Kidney epithelial cell (primary cell): ENCODE measurements at places on chromosomes 13 and 19.

GRCh38 chr19:7067716-7068115, 1.8 kb upstream of the ZNF557 start:
- no peak for DNase-seq

GRCh38 chr13:85537601-85538000, 261.6 kb downstream of the SLITRK6 start:
- no peak for DNase-seq

- no peak for DNase-seq
Measured at GRCh38 chr19:42226886-42227285, 6.8 kb downstream of the ZNF526 start.

DNA sequence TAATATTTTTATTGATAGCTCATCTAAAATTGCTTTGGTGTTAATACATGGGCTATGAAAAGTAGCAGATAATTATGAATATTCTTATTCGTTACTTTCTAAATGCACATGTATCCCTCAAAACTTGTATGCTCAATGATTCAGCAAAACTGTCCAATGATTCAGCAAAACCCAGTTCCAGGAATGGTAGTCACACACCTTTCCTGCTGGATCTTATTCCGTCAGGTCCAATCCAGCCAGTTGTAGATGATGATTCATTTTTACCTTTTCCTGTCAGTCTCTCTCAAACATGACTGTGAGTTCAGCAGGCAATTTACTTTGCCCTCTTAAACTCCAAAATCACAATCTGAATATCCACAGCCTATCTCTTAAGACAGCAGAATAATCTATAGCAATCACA, 1082.6 kb downstream of the EFNB2 start:
- no peak for DNase-seq

DNA sequence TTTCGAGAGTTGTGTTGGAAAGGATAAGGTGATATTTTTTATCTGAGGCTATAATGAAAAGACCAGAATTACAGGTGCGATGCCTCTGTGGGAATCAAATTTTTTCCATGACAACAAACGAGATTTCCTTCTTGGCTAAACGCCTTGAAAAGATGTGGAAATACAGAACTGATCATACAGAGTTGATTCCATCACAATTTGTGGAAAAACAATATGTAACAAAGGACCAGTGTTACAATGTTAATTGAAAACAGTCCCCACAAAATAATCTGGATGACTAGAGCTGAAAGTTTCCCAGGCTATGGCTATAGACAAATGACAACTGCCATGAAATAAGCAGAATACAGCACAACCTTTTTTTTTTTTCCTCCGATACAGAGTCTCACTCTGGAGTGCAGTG, 628.9 kb downstream of the DIAPH3 start:
- DNase-seq = no peak

DNA sequence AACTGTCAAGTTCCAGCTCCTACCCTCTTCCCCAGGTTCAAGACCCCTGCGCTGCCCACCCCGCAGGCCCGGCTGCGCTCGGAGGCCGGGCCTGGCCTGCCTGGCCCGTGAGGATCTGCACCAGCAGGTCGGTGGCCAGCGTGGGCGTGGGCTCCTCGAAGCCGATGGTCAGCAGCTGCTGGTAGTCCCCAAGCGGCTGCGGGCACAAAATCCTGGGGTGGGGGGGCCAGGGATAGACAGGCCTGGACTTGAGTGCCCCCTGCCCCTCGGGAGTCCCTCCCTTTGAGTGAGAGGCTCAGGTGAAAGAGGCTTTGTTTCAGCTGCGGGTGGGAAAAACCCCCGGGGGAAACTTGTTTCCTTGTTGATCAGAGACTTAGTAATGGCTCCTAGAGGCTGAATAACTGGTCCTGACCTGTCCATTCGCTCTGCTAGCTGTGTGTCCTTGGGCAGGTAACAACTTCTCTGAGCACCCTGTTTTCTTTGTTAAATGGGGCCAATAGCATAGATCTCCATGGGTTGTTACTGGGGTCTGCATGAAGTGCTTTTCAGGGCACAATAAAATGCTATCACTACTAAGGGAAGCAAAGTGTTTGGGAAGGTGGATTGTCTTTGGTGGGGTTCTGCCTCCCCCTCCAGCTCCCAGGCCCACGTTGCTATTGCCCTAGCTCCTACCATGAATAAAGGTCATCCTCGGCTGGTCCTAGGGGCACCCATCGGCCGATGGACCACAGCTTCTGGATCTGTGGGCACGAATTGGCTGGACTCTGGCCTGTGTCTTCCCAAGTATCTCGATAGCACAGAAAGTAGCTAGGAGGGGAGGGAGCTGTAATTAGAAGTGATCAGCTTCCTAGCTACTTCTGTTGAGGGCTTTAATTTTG, 3.5 kb downstream of the C19orf67 start:
- DNase-seq = no peak

GRCh38 chr19:5450482-5451126, 4.6 kb upstream of the ZNRF4 start:
- no peak for DNase-seq

DNA sequence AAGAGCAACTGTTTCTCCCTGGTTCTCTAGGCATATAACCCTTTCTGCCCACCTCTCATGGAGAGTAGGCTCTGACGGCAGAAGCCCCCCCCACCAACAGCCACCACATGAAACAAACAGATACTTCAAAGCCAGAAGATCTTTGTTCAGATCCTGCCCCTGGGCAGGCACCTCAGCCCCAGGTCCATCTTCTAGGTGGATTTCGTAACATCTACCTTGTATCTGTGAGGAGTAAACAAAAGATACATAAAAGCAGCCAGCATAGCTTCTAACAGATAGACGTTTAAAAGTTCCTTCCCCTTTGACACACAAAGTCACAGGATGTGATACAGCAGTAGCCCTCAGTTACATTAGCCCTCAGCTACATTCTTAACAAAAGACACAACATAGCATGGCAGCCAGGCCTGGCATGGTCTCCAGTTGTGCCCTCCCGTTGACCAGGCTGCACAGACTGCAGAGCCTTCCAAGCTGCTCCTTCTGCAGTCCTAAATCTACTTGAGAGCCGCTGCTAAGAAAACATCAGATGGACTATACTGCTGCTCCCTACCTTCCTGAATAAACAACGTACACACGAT, 35.4 kb downstream of the BRD4 start:
- DNase-seq = no peak

DNA sequence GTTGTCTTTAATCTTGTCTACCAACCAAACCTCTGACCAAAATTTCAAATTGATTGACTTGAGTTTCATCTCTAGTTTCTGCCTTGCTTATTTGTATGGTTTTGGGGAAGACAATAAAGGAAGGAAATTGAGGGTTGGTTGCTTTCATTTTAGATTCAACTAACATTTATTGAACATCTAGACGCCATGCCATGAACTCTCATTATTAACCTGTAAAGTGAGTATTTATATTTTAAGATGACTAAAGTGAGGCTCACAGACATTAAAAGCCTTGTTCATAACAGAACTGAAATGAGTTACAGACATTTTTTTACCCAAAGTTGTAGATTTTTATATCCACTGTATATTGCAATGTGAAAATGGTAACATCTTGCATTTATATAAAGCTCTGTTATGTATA, 239.3 kb downstream of the LMO7 start:
- DNase-seq = no peak

GRCh38 chr19:37803249-37803840, 24.0 kb upstream of the ZNF573 start:
- no peak for DNase-seq

- peak; percentile 19 for DNase-seq
Measured at GRCh38 chr13:23980160-23980551, 82.9 kb upstream of the C1QTNF9B start.

DNA sequence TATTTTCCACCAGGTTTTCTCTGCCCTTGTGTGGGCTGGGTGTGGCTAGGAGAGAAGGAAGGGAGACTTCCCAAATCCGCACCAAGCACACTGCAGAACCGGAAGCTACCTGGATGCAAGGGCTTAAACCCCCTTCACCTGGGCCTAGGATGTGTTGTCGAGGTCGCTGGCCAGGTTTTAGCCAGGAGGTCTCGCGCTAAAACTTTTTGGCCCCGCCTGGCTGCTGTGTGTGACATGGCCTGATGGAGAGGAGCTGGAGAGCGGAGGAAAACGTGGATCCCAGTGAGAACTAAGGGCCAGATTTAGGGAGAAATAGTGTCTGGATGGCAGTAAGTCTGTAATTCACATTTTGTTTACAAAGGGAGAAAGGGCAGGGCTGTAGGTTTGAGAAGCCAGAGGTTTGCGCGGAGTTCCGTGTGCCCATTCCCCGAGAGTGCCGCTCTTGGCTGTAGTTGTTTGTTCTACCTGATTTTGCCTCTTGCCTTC, 3.1 kb upstream of the TSHZ3 start:
- no peak for DNase-seq

GRCh38 chr13:78325585-78325984, 277.8 kb downstream of the POU4F1 start:
- DNase-seq = no peak

- DNase-seq = no peak
Measured at GRCh38 chr19:3198901-3199700, 13.4 kb downstream of the NCLN start.

GRCh38 chr19:13503570-13504235, 2.6 kb downstream of the CACNA1A start:
- no peak for DNase-seq

DNA sequence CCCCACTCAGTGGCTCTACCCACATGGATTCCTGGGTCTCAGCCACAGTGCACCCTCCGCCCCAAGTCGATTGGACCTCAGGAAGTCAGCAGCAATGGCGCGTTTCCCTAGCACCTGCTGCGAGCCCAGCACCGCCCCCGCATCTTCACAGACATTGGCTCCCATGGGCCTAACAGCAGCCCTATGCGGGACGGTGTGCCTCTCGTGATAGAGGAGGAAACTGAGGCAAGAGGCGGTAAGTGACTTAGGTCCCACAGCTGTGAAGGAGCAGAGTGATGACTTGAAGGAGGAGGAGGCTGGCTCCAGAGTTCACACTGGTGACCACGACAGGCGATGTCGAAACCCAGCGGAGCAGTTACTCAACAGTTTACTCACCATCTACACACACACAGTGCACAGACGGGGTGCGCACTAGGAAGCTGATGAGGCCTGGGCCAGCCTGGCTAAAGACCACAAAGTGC, 104.5 kb upstream of the SOX1 start:
- no peak for DNase-seq

DNA sequence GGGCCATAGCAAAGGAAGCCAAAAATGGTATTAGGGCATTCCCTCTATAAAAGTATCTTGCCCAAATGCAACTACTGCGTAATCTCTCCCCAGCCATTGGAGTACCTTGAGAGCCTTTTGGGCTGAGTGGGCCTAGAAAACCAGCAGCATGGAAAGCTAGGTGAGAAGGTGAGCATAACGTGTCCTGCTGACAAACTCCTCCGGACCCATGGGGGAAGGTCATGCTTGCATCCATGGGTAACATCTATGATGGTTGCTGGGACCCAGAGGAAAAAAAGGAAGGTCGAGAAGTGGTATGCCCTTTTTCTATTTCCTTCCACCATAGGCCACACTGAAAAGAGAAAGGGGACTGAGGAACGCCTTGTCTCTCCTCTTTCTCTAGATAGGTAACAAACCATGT, 57.4 kb downstream of the ZNF728 start:
- no peak for DNase-seq

DNA sequence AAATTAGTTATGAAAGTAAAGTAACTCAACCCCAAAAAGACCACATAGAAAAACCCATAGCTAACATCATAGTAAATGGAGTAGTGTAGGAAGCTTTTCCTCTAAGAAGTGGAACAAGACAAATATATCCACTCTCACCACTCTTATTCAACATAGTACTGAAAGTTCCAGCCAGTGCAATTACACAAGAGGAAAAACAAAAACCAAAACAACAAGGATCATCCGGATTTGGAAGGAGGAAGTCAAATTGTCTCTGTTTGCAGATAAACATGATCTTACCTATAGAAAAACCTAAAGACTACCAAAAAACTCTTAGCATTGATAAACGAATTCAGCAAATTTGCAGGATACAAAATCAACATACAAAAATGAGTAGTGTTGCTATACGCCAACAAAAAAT, 8.5 kb upstream of the SIGLEC8 start:
- DNase-seq = no peak

DNA sequence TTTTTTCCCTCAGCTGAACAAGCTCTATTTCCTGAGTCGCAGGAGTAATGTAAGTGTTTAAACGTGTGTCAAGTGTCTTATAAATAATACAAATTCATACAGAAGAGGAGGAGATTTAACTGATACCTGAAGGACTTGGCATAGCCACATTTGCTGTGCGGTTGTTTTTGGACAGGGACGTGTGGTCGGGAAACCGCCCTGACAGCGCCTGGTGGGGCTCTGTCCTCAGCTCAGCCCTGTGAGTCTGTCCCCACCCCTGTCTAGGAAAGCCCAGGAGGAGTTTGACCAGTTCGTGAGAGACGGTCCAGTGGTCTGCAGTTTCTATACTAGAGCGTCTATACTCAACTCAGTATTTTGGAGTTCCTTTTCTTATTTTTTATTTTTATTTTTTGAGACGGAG, 16.7 kb downstream of the ZIC2 start:
- DNase-seq = no peak

DNA sequence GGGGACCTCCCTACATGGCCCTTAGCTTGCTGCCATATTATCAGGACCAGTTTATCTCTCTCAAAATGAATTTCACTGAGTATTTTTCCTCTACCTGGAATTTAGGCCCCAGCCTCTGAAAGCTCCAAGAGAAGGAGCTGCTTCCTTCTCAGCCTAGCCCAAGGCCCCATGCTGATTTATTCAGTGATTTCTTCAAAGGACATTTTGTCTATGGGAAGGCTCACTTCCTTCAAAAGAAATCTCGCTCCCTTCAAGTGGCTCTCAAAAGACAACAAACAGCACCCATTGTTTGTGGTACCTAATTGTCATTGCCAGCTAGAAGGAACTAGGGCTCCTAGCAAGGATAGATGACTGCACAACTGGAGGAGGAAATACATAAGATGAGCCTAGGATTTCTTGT, 172.4 kb downstream of the SLC7A1 start:
- DNase-seq = no peak

DNA sequence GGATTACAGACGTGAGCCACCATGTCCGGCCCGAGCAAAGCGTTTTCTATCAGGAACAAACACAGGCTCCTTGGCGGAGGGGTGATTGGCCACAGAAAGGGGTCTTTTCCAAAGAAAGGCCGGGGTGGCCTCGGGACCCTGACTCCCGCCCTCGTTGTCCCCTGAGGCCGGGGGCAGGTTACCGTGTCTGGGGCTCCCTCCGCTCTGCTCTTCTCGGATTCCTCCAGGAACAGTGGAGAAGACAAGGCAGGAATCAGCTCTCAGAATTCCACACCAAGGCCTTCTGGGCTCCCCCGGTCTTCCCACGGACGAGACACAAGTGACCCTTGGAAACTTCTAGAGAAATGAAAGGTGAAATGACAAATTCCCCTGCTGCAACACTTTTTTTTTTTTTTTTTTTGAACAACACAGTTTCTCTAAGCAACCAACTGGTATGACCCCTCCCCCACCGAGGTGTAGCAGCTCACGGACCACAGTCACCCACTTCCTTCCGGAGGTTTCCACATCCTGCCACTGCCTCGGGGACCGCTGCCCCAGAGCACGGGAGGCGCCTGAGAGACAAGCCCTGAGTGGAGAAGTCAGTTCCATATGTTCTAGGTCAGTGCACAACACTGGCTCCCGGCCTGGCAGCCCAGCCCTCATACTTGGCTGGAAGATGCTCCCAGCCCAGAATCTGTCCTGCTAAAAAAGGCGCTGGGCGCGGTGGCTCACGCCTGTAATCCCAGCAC, 11.0 kb downstream of the MOB3A start:
- no peak for DNase-seq
